ENCODE measurements at places on chromosomes 7 and 10.

DNA sequence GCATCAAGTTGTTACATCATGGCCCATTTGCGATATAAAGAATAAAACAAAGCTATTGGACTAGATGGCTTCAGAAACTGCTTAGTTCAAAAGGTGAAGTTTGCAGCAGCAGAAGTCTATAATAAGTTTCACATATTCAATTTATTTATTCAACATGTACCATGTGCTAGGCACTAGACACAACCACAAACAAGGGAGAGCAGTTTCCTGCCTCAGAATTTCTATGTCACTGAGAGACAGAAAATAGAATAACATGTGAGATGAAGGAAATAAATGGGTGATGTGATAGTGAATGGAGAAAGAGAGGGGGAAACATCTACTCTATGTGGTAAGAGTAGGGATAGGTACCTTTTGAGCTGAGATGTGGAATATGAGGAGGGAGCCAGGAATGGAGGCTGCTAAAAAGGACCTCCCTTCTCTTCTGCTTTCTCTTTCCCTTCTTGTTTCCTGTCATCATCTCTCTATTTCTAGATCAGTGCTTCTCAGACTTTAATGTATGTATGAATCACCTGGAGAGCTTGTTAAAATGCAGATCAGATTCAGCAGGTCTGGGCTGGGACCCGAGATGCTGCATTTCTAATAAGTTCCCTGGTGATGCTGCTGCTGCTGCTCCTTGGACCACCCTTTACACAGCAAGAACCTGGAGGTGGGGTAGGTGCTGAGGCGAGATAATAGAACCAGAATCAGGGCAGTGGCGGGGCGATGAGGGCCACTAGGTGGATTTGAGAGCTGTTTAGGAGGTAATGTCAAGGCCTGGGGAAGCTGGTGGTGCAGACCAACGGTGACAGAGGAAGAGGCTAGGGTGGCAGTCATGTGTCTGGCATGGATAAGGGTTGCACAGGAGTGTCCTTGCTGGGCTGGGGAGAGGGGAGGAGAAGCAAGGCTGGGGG, 13.7 kb upstream of the INMT start:
- DNase-seq: no peak

DNA sequence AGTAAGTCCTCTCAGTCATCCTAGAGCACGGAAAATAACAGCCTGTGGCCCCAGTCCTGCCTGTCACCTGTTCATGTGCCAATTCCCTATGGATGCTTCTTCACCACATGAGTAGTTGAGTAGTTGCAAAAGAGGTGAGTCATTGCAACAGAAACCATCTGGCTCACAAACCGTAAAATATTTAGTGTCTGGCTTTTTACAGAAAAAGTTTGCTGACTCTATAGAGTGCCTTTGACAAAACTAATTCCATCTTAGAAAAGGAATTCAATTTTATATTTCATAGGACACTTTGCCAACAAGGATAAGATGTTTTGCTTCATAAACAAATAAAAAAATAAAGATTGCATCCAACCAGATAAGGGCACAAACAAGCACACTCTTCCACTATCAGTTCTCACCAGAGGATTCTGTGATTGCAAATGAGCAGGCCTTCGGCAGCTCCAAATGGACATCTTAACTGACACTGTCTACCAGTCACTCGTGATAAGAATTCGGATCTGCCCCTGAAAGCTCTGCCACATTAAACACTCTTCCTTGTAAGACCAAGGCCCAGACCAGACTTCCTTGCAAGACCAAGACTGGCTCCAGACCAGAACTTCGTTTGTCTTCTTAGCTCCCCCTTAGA, 242.7 kb upstream of the SEMA3C start:
- DNase-seq: no peak

- DNase-seq: no peak
Observed at GRCh38 chr10:116538992-116539391, 6.7 kb upstream of the PNLIP start.

DNA sequence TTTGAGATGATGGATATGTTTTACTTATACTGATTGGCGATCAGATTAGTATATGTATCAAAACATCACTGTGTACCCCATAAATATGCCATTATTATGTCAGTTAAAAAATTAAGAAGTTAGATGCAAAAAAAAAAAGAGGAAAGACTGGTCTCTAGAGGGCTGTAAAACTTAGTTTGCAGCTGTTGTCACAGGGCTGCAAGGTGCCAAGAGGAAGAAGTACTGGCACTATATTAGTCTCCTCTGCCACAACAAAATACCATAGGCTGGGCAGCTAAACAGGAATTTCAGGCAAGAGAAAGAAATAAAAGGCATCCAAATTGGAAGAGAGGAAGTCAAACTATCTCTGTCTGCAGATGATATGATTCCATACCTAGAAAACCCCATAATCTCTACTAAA, 177.8 kb upstream of the PLPP4 start:
- DNase-seq: no peak

DNA sequence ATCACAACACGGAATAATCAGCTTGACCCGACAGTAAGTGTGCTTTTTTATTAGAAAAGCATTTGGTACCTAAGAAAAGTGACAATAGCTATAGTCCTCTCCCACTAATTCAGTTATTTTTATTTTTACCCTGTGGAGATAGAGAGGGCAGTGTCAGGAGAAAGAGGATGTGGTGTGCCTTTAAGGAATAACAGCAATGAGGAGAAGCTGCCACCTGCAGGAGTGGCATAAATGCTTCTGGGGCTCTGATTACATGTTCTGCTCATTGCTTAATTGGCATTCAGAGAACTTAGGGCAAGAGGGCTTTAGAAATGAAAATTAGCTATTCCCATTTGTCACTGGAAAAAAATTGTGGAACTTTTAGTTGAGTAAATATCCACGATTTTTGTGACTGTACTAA, 60.1 kb downstream of the DENND11 start:
- no peak for DNase-seq

DNA sequence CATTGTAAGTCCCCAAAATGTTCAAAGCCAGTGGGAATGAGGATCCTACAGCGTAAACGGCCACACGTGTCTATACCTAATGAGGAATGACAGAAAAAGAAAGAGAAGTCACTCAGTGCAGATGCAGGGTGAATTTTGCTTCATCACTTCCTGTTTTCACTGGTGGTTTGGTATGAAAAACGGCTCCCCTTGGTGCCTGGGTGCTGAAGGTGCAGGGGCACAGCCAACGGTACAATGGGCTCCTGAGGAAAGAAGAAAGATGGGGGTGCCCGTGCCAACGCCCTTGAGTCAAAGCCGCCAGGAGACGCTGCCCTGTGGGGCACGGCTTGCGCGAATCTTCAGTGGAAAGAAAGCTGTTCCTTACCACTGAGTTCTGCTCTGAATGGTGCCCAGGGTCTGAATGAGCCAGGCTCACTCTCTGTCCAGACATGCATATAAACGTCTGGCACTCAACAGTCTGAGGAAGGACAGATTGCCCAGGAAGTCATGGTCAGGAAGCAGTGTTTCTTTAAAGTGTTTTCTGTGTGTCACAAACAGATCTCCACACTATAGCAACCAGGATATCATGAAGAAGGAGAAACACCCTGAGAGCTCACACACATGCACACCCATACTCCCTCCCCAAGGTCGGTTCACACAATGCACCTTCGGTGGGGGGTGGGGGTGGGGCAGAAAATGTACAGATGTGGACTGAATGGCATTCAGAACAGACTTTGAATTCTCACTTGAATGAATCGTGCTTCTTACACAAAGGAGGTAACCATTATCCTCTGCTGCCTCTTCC, 105.8 kb downstream of the ELMO1 start:
- peak; percentile 81 for DNase-seq

DNA sequence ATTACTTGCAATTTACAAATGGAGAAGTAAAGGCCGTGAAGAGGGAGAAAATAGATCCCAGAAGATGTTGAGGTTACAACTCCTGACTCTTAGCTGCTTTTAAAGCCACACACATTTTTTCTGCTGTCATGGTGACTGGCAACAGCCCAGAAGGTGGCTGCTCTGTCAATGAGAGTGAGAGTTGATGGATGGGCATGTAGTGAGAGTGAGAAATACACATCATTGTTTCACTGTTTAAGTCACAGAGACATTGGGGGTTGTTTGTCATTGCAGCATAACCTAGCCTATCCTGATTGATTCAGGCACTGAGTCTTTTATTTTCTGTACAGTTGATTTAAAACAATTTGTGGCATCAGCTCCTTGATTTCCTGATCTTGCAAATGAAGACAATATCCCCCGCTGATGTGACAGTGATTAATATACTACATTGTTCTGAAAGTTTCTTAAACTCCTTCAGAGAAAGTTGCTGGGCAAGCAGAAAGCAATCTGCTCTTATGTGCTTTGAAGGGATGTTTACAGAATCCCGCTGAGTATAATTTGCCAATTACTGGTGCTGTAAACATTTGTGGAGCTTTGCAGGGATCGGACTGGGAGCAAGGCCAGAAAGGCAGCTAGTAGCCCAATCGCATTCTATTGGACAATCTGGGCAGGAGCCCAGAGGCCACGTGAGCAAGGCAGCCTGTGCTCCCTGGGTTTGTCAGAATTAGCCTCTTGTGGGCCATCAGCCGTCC, 229.6 kb downstream of the PRPF18 start:
- DNase-seq: no peak

GRCh38 chr10:15801147-15801546, 59.2 kb downstream of the MINDY3 start:
- DNase-seq: no peak

GRCh38 chr7:138958391-138958956, 22.7 kb downstream of the KIAA1549 start:
- no peak for DNase-seq

DNA sequence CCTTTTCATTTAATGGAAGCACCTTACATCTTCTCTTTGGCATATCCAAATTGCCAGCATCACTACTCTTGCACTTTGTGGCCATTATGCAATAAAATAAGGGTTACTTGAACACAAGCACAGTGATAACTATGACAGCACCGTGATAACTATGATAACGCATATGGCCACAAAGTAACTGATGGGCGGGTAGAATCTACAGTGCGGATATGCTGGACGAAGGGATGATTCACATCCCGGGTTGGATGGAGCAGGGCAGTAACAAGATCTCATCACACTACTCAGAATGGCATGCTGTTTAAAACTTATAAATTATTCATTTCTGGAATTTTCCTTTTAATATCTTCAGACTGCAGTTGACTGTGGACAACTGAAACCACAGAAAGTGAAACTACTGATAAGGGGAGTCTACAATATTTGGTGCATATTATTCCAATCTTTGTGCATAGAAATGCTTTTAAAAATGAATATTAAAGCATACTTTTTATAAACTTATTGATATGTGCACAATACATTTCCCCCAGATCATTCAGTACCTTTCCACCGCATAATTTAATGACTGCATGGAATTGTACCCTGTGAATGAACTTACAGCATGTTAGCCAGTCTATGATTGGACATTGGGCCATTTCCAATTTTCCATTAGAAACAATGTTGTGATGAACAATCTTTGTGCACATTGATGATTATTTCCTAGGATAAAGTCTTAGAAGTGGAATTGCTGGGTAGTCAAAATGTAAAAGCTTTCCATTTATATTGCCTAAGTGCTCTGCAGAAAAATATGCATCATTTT, 136.4 kb downstream of the WNT2 start:
- DNase-seq: no peak

DNA sequence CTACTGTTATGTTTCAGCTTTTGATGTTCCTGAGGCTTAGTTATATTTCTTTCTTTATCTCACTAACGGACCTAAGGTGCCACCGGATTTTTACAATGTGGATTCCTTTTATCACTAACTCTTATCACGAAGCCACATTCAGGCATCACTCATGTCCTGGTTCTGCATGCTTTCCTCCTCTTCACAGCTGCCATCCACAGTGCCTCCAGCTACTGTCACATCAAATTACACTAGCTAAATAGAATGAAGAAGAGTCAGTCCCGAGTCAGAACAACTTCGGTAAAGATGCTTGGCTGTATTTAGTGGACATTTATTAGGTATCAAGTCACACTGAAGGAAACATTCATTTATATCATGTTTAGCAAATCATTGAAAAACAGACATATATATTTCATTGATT, 153.2 kb downstream of the NEBL start:
- no peak for DNase-seq

DNA sequence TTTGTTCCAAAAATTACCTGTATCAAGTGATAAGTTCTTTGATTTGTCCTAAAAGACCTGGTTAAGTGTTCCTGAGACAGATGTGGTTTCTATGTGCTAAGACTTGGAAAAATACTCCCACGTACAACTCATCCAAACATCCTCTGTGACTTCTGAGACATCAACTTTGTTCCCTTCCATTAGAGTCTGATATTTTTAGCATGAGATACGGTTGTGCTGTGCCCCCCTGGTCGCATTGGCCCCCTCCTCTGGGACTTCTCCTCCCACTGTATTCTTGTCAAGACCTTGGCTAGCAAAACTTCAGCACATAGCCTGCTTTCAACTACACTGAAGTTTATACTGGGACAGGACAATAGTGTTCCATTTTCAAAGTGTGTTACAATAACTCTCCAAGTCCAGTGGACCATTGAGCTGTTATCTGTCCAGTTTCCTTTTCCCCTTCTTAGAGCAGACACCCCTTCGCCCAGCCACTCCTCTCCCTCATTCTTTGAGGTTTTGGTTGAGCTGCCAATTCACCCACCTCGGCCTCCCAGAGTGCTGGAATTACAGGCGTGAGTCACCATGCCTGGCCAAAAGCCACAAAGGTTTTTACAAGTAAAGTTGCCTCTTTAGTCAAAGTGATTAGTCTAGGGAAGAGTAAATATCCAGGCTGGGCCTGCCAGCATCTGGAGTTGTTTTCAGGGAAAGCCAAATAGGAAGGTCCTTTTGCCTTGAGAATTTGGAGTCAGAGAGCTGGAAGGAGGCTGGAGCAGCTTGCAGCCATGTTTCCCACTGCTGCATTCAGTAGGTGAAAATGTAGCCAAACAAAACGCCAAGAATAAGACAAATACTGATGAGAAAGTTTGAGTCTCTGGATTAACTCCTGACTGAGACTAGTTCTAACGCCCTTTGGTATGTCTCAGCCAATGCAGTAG, 17.8 kb upstream of the PDLIM1 start:
- peak; percentile 22 for DNase-seq

- DNase-seq: peak; percentile 9
Observed at GRCh38 chr7:158357898-158358821, 229.5 kb downstream of the PTPRN2 start.

- no peak for DNase-seq
Observed at GRCh38 chr7:91007371-91007770, 256.9 kb upstream of the FZD1 start.

DNA sequence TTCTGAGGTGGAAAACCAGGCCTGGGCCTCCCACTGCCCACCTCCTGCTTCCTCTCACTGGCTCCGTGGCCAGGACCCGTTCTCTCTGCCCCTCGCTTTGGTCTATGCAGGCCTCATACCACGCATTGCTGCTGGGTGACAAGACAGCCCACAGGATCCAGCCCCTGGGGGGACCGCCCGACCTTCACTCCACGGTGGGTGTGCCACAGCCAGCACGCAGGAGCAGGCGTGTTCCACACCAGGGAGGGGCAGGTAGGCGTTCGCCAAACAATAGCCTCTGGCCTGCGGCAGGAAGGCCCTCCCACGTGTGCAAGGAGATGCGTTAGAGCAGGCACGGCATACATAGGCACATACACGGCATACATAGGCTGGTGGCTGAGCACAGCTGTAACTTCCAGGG, 233.4 kb downstream of the WDR37 start:
- no peak for DNase-seq
